Heart left ventricle (tissue), 16 donors: ENCODE measurements at places on chromosomes 7 and 10. TPM values are rescaled to one million over a fixed set of nuclear protein-coding genes. Genes with fewer than 3 reads are reported as not detected.

DNA sequence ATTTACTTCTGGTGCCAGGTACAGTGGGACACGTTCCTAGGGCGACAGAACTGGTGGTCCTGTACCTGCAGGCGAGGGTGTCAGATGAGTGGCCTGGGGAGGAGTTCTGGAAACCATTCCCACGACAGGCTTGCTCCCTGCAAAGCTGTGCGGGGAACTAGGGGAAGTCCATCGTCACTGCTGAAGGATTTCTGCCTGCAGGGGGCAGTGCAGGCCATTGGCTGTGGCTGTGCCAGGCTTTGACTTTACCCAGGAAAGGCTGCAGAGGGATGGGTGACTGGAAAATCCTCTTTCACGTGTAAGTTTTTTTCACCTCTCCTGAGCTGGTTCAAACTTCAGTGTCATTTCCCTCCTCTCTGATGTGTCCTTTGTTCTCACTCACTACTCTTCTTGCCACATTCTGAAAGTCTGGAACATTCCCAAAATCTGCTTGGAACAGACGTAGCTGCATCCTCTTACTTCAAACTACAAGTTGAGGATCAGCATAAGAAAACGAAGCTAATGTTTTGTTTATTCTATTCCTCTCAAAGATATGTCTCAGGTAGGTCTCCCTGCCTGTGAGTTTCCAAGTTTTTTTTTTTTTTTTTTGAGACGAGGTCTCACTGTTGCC is 126.5 kb downstream of the SH2D4B start:
- peak; percentile 70 for DNase-seq

The PPP1R3A gene
- 134 TPM for total RNA-seq

- no peak for DNase-seq
Measured at GRCh38 chr10:108358912-108359311, 1194.4 kb upstream of the SORCS1 start.

DNA sequence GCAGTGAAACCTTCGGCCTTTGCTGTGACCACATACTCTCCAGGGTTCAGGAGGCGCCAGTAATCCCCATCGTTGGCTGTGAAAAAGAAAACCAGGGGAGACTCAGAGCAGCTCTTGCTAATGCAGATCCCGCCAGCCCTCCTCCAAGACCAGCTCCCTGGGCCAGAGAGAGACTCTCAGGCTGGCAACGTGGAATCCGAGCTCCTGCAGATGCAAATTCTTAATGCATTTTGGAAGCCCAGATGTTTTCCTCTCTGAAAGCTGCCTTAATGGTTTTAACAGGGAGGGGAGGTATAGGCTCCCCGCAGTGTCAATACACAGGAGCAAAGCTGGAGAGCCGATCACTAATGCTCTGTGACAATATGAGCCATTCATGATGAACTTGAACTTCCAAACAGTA is 80.8 kb downstream of the GPR26 start:
- DNase-seq = no peak

The EXOC4 gene
- total RNA-seq = 35.2 TPM

GRCh38 chr7:112336936-112337576 is 113.2 kb upstream of the IFRD1 start:
- no peak for DNase-seq

DNA sequence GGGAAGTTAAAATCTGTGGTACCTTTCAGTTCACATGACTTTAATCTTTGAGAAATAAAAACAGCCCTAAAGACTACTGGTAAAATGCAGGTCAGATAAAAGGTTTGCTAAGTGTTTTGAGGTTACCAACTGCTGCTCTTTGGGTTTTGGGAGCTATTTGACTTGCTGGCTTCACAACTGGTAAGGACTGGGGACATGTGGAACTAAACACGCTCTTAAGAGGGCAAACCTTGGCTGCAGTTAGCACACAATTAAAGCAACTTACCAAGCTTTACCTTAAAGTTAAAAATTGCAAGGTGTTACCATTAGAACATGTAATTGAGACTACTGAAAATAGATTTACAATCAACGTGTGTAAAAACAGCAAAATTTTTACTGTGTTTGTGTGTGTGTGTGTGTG is 220.2 kb downstream of the PHF14 start:
- no peak for DNase-seq

DNA sequence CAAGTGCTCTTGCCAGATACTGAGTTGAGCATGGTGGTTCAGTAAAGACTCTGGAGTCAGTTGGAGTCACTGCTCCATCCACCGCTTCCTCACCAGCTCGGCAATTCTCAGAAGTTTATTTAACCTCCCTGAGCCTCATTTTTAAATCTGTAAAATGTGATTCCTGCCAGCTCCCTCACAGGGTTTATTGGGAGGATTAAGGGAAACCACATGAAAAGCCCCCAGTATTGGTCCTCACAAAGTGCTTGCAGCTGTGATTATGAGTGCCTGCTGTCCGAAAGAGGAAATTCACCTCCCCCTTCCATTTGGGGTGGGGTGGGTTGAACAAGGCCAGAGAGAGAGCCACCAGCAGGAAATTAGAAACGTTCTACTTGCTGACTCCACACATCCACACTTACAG is 99.0 kb downstream of the AOAH start:
- no peak for DNase-seq

DNA sequence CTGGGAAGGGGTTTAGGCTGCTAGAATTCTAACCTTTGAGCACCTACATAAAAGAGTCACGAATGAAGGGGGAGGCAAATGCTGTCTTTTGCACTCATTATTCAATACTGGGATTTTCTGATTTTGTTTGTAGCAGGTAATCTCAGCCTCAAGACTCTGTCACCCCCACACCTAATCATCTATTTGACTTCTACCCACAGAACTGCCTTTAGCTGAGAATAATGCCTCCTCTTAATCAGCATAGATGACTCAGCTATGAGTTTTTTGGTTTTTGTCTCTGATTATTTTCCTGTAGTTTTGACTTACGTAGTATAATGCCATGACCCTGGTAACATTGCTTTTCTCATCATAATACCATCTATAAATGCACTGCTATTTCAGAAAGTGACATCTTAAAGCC is 42.7 kb upstream of the CACNB2 start:
- no peak for DNase-seq

DNA sequence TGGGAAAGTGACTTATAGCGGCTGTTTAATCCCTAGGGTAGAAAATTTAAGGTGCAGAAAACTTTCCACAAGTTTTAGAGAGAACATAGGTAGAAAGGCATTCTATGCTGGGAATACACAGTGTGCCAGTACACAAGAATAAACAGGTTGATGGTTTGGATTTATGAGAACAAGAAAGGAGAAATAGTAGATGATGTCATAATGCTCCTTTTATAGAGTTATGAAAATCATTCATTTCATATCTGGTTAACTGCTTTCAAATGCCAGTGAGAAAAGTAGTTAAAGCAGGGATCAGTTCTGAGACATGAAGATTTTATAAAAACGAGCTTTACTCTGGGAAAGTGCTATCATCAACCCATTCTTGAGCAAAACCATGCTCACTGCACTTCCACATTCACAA is 311.4 kb downstream of the PARD3 start:
- no peak for DNase-seq

- DNase-seq = no peak
Measured at GRCh38 chr10:33129996-33130386, 172.0 kb upstream of the ITGB1 start.

DNA sequence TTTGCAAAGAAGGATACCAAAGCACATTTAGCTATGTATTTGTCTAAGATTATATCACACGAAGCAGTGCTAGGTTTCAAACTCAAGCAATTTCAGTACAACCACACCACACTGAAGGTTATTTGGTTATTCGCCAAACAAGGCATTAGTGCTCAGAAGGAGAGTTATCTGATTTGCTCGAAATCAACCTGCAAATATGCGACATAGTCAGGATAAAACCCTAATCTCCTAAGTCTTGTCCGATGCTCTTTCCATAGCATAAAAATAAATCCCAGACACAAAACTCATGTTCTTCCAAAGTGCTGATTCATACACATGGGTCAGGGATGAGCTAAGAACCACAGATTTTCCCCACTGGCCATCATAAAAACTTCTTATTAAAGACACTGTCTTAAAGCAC is 1288.0 kb upstream of the SORCS1 start:
- DNase-seq = no peak

DNA sequence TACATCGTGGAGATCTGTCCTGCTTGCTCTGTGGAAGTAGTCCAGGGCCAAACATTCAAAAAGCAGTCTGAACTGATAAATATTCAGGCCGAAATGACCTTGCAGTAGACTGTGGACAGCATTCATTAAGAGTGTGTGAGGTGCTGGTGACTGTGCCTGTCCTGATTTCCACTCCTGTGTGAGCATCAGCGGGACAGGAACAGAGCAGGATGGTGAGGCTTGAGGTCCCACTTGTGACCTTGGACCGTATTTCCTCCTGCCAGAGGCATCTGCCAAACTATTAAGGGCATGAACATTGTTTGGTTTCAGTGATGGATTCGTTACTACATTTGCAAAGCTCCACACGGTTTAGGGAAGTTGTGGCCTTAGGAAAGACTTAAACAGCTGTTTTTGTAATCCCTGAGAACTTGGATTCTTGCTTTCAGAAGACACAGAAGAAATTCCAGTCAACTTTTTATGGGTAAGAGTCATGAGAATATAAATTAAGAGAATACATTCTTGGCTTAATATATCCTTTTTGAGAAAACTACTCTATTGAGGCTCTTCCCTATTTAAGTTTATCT is 32.8 kb downstream of the CCNY start:
- peak; percentile 42 for DNase-seq

The PNLIPRP3 gene
- not detected for total RNA-seq

- DNase-seq = no peak
Measured at GRCh38 chr7:39510864-39511354, 55.3 kb upstream of the YAE1 start.

DNA sequence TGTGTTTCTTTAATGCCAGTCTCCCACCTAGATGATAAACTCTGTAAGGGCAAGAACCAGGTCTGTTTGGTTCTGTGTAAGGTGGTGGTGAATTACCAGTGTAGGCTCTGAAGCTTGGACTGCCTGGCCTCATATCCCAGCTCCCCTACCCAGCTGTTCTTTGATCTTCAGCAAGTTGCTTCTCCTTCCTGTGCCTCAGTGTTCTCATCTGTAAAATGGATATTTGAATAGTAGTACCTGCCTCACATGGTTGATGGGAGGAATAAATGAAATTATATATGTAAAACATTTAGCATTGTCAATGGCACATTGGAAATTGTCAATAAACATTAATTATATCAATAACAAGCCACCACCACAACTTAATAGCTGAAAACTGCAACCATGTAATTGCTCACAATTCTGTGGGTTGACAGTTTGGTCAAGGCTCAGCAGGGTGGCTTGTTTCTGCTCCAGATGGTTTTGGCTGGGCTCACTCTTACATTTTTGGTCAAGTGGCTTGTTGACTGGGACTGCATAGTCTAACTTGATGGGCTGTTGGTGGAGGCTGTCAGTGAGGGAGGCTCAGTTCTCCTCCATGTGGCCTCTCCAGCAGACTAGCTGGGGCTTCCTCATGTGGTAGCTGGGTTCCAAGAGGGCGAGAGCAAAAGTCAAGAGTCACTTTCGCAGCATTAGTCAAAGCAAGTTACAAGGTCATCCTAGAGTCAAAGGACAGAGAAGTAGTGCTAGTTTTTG is 84.5 kb upstream of the DUSP5 start:
- DNase-seq = no peak
